ENCODE measurements at places on chromosomes 16 and 17.

DNA sequence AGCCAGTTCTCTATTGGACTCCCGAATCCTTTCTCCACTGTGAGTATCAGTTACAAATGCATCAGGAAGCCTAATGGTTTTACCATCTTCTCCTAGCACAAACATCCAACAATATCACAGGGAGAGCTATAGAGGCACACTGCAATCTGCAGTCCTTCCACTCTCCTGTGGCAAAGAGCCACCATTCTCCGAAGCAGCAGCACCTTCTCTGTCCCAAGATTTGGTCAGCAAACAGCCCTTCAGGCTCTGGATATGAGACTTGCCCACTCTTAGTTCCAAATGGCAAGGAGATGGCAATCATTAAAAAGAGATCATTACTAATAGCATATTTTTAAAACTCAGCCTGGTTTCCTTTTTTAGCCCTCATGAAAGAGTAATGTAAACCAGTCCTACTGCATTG, 223.4 kb downstream of the HS3ST3A1 start:
- DNase-seq: no peak

GRCh38 chr17:55549140-55549539, 37.9 kb upstream of the SMIM36 start:
- DNase-seq: no peak

GRCh38 chr16:67674851-67675578, 8.4 kb downstream of the C16orf86 start:
- DNase-seq: no peak

- no peak for DNase-seq
Measured at GRCh38 chr16:4463522-4464163, 10.8 kb downstream of the NMRAL1 start.

- DNase-seq: no peak
Measured at GRCh38 chr17:57648720-57649119, 96.4 kb downstream of the CCDC182 start.

DNA sequence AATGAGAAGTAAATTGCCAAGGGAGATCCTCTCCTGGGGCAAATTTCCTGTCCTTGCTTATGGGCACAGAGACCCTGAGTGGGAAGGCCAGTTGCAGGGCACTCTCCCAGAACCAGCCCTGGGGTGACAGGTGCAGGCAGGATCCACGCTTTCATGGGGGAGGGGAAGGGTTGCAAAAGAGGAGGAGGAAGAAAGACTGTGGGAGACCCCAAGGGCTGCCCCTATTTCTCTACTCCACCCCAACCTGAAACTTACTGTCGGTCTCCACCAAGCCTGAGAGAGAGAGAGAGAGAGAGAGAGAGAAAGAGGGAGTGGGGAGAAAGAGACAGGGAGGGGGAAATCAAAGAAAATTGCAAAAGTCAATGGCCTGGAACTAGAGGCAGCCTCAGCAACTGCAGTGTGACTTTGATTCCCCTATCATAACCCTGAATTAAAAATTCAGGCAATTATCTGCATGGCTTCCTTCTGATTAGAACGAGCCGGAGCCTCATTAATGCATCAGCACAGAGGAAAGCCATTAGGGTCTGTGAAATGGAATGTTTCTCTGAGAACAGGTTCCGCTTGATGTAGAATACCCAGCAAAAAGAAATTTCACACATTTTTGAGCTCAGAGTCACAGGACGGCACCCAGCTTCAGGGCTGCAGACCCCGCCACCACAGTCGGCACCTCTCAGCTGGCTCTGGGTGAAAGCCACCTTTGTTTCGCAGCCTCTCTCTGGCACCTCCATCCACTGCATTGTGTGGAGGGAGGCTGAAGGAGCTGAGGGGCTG, 45.1 kb upstream of the HNF1B start:
- DNase-seq: no peak

GRCh38 chr17:15091825-15092224, 173.3 kb downstream of the PMP22 start:
- DNase-seq: no peak

DNA sequence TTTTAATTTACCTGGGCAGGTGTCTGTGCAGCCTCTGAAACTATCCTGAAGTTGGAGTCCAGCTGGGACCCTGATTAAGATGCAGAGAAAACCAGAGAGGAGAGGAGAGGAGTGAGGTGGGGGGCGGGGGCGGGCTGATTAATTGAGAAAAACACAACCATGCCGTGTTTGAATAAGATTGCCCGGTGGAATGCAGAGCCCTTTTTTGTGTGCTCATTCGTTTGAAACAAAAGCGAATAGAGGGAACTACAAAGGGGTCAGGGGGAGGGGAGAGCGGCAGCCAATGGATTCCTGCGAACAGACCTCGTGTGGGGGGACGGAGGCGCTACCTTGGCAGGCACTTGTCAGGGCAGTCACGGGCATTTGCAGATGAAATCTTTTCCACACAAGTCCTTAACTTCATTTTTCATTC, 355.8 kb downstream of the SOX9 start:
- no peak for DNase-seq

GRCh38 chr16:63530974-63531373, 1494.7 kb upstream of the CDH8 start:
- no peak for DNase-seq

GRCh38 chr16:19472482-19472881, 49.4 kb downstream of the GDE1 start:
- DNase-seq: no peak

- DNase-seq: no peak
Measured at GRCh38 chr17:74601944-74602572, 10.0 kb upstream of the CD300LD start.

GRCh38 chr17:17497845-17498520, 1.8 kb upstream of the RASD1 start:
- no peak for DNase-seq

DNA sequence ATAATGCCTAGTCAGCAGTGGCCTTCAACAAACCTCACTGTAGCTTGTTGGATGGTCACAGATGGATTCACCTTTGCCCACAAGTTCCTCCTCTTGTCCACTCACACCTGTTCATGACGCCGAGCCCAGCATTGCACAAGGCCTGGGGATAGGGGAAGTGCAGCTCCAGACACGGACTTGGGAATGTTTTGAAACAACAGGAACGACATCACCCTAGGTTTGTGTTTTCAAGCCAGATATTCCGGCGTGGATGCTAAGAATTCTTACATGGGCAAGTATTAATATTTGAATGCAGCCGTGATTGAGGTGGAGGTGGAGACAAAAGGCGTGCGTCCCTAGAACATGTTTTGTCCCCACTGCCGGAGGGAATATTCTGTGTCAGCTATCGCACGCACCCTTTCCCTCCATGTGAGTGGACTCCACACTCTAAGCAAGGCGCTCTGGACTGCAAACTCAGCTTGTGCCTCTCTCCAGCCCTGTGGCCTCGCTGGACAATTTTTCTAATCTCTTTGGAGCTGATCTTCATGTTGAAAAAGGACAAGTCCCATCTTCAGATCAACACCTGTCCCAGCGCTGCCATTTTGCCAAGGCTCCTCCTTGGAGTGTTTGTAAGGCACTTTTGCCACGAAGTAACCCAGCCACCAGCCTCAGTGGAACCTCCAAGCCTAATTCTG, 2.0 kb upstream of the BANP start:
- DNase-seq: no peak

- DNase-seq: no peak
Measured at GRCh38 chr17:44269535-44270240, 1.8 kb upstream of the SLC4A1 start.

DNA sequence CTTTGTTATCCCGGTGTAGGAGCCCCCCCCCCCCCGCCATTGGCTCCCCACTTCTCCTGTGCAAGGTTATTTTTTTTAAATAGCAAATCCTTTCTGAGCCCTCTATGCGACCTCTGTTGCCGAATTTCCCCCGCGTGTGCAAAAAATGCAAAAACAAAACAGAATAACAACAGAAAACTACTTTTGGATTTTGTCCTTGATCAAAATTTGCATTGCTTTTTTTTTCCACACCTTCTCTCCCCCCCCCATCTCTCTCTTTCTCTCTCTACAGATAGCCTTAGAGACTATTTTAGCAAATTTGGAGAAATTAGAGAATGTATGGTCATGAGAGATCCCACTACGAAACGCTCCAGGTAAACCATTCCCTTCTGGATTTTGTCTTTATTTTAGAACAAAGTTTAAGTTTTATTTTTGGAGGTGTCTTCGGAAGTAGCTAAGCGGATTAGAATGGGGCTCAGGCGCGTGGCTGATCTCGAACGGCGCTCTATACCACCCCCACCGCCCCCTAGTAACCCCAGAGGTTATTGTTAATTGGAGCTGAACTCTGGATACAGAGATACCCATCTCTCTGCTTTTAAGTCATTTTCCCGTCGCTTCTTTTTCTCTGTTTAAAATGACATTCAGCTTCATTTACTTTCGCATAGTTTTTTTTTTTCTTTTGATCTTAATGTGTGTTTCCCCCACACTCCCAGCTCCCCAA, 1.0 kb downstream of the MSI2 start:
- DNase-seq: no peak

GRCh38 chr17:82940226-82941020, 100.6 kb upstream of the ZNF750 start:
- no peak for DNase-seq

- DNase-seq: no peak
Measured at GRCh38 chr17:77313831-77314230, 173.1 kb downstream of the SEC14L1 start.

GRCh38 chr17:48564188-48565021, 13.7 kb downstream of the HOXB4 start:
- no peak for DNase-seq

DNA sequence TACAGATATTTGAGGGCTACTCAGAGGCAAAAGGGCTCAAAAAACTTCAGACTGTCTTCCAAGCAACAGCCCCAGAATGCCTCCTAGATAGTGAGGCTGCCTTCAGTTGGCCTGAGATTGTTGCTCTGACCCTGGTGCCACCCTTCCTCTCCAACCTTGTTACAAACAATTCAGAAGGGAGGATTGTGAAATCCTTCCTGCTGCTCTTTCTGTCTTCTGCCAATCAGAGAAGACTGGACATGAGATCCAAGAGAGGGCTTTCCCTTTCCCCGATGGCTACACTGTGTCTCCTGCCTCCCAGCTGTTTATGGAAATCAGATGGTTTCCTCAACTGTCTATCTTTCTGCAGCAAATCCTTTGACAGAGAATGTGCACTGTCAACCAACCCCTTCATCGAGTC, 419.9 kb downstream of the CDH13 start:
- DNase-seq: no peak

- no peak for DNase-seq
Measured at GRCh38 chr16:74575175-74575806, 31.6 kb downstream of the GLG1 start.
